Tibial nerve (tissue), 4 donors: ENCODE measurements at places on chromosomes 4 and X.

GRCh38 chrX:101260435-101260834 lies 30.7 kb downstream of the TAF7L start:
- no peak overlapping the region for H3K4me3 ChIP-seq
- DNase-seq, result no peak
- H3K27me3 ChIP-seq, result no peaks in the 10 kb centered on the region
- H3K27ac ChIP-seq, result no peak overlapping the region
- no peaks in the 10 kb centered on the region for H3K4me1 ChIP-seq

DNA sequence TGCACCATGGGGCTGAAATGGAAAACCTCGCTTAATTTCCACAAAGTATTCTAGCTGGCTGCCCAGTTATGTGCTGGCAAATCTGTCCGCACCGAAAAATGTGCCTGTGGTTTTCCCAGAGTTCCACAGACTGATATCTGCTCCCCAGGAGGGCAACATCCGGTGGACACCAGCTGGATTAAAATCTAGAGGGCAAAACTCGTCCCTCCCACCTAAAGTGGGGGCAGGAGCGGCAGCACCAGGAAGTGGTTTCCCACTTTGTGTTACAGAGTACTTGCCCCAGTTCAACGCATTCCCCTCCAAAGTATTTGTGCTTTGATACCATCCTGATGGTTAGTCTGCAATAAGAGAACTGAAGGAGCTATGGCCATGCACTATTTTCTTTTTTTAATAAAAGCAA lies 187.6 kb downstream of the TSPAN5 start:
- no peaks in the 10 kb centered on the region for H3K27me3 ChIP-seq
- H3K4me3 ChIP-seq, result no peak overlapping the region
- no peak overlapping the region for H3K27ac ChIP-seq
- H3K4me1 ChIP-seq, result peaks cover 12% of the 10 kb centered on the region
- DNase-seq, result no peak

DNA sequence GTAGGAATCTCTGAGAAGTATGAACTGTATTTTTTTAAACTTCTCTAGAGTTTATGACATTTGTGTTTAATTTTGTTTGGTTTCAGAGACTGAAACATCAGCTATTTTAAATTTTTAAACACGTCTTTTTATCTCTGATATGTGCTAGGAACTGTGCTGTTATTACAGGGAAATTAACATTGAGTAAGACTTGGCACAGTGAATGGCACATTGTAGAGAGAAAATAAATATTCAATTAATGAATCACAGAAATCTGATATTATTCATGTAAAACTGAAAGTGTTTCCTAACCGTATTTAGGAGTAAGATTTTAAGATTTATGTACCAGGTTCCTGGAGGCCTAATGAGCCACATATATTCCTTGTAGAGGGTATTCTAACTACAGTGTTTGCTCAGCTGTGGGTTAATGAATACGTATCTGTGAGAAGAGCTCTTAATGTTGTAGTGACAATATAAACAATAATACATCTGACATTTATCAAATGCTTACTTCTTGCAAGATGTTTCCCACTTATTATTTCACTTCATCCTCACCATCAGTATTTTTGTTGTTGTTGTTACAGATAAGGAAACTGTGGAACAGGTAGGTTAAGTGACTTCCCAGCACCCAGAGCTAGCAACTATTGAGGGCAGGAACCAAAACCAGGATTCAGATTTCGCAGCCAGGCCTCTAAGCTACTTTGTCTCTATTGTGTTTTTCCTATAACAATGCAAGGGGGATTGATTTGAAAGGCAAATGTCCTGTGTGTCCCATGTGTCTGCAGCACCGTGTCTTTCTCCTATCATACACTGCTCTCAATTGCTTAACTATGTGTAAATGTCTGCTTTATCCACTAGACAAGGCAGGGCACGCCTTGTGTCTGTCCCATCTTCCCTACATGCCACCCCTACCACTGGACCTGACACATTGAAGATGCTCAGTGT lies 121.1 kb upstream of the FAM9C start:
- H3K36me3 ChIP-seq, result no peaks in the 10 kb centered on the region
- H3K4me3 ChIP-seq, result no peak overlapping the region
- no peaks in the 10 kb centered on the region for H3K4me1 ChIP-seq
- H3K27ac ChIP-seq, result peak overlapping the region; percentile 59
- H3K27me3 ChIP-seq, result no peaks in the 10 kb centered on the region

DNA sequence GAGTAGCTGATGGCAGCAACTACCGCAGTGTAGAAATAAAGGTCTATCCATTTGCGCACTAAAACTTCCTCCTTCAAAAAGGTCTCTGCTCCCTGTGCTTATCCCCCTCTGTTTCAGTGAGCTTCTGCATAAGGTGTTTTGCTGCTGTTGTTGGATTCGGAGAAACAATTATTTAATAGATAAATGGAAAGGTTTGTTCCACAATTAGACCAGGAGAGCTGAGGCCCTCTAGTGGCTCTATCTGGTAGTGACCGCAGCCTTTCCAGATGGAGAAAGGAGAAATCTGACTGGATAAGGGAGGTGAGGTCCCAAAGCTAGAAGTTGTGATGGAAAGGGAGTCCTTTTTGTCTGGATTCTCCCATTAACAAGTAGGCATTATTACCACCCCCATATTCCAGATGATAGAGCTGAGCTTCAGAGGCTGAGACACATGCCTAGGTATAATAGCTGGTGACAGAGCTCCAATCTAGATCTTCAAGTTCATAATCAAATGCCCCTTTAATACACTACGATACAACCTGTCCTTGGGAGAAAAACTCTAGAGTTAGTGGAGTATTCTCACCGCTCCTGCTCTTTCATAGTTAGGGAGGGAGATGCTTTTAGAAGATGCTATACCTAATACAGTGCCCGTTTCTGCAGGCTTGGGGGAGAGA lies 5.1 kb upstream of the GABRQ start:
- DNase-seq, result peak; percentile 38
- H3K27me3 ChIP-seq, result peaks cover 6% of the 10 kb centered on the region
- no peak overlapping the region for H3K4me3 ChIP-seq
- H3K27ac ChIP-seq, result no peak overlapping the region
- no peaks in the 10 kb centered on the region for H3K36me3 ChIP-seq
- H3K4me1 ChIP-seq, result peaks cover 3% of the 10 kb centered on the region

DNA sequence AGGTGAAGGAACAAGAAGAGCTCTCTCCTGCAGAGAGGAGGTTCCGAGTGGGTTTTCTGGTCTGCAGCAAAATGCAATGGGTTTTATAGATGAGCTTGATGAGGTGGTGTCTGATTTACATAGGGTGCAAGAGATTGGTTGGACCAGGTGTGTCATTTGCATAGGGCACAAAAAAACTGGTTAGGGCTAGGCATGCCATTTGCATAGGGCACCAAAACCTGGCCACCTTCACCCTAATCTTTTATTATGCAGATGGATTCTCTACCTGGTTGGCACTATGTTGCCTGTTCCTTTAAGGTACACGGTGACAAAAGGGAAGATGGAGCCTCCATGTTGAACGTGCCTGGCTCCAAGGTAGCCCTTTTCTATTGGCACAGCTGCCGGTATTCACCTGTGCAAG lies 94.5 kb upstream of the PRKX start:
- H3K36me3 ChIP-seq, result no peaks in the 10 kb centered on the region
- H3K27ac ChIP-seq, result no peak overlapping the region
- no peak overlapping the region for H3K4me3 ChIP-seq
- H3K27me3 ChIP-seq, result peaks cover 39% of the 10 kb centered on the region

GRCh38 chr4:100989401-100989800 lies 357.9 kb downstream of the PPP3CA start:
- no peaks in the 10 kb centered on the region for H3K4me1 ChIP-seq
- no peak overlapping the region for H3K4me3 ChIP-seq
- H3K36me3 ChIP-seq, result no peaks in the 10 kb centered on the region
- no peak for DNase-seq
- H3K27me3 ChIP-seq, result no peaks in the 10 kb centered on the region
- H3K27ac ChIP-seq, result no peak overlapping the region

- H3K27me3 ChIP-seq, result no peaks in the 10 kb centered on the region
- DNase-seq, result no peak
- H3K4me3 ChIP-seq, result no peak overlapping the region
- no peaks in the 10 kb centered on the region for H3K4me1 ChIP-seq
Measured at GRCh38 chrX:38117485-38117884, 103.2 kb downstream of the SRPX start.

GRCh38 chr4:159117968-159118367 lies 15.1 kb downstream of the RAPGEF2 start:
- no peak overlapping the region for H3K27ac ChIP-seq
- no peak overlapping the region for H3K4me3 ChIP-seq

DNA sequence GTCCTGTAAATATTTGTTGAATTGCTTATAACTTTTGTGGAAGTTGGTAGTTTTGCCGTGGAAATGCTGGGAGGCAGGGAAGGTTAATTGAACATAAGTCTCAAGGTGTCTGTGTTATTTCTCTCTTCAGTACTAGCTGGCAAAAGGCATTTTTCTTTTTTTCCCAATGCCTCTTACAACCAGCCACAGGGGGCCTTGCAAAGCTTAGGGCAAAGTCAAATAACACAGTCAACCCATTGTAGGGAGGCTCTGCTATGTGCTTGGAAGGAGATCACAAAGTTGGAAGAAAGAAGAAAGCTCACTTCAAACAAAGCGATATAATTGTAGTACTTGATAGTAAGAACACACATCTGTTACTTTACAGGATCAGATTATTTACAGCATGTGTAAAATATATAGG lies 802.6 kb downstream of the PDHA2 start:
- H3K4me1 ChIP-seq, result no peaks in the 10 kb centered on the region
- H3K4me3 ChIP-seq, result no peak overlapping the region
- no peaks in the 10 kb centered on the region for H3K27me3 ChIP-seq
- DNase-seq, result no peak
- H3K27ac ChIP-seq, result no peak overlapping the region
- no peaks in the 10 kb centered on the region for H3K36me3 ChIP-seq

DNA sequence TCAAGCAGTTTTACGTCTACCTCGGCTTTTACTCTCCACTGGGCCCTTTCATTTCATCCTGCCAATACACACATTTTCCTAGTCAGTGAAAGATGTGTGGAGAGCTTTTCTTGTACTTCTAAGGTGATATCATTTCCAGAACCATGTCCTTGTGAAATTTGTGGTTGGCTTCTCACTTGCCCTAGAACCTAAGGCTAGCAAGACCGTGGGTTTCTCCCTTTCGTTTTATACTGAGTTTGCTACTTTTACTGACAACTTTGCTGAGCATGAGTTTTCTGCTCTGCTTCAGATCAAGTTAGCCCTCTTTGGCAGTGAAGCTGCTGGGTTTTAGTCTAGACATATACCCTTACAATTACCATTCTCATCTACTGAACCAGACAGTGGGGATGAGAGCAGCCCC lies 95.7 kb upstream of the FRMPD4 start:
- H3K4me3 ChIP-seq, result no peak overlapping the region
- no peaks in the 10 kb centered on the region for H3K36me3 ChIP-seq

DNA sequence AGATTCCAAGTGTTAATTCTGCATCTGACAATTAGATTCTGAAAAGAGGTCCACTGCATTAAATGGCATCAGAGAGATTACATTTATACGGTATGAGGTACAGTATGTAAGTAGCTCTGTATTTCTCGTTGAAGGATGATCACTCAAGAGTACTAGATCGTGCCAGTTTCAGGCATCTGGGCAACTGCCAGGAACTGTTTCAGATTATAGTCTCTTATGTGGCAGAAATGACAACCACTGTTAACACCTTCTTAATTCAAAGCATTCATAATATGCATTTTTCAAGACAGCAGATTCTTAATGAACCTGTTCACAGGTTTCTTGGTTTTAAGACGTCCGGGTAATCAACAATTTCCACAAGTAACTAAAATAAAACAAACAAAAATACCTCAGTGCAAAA lies 1.6 kb downstream of the ANKRD50 start:
- no peaks in the 10 kb centered on the region for H3K4me1 ChIP-seq
- H3K4me3 ChIP-seq, result peak overlapping the region; percentile 64
- peak overlapping the region; percentile 97 for H3K27ac ChIP-seq
- H3K27me3 ChIP-seq, result no peaks in the 10 kb centered on the region
- DNase-seq, result no peak
- no peaks in the 10 kb centered on the region for H3K36me3 ChIP-seq

GRCh38 chr4:151678048-151678872 lies 82.5 kb downstream of the GATB start:
- no peaks in the 10 kb centered on the region for H3K27me3 ChIP-seq
- H3K4me1 ChIP-seq, result no peaks in the 10 kb centered on the region
- H3K4me3 ChIP-seq, result no peak overlapping the region
- no peak overlapping the region for H3K27ac ChIP-seq

DNA sequence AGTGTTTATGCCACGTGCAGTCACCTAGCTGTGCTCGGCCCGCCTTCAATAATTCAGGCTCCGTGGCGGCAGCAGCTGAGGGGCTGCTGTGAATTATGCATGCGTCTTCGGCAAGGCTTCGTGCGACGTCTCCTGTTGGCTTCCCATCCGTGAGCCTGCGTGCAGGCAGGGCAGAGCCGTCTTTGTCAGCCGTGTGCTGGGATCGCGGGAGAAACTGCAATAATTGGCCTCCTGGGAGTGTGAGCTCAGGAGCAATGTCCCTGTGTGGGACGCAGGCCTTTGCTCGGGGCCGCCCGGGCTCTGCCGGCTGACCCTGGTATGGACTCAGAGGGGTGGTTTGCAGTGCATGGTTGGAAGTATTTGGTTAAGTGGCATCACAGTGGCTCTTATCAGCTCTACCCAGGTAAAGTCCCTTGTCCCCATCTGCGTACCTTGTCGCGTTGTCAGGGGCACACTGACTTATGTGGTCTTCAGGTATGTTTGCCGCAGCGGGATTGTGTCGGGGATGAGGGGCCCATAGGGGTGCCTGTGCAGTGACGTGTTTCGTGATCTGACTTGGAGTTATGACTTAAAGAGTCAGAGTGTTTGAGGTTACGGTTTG lies 34.5 kb upstream of the HGFAC start:
- H3K4me1 ChIP-seq, result peaks cover 26% of the 10 kb centered on the region
- DNase-seq, result no peak
- no peak overlapping the region for H3K27ac ChIP-seq
- no peak overlapping the region for H3K4me3 ChIP-seq
- no peaks in the 10 kb centered on the region for H3K27me3 ChIP-seq

- no peak for DNase-seq
- H3K27me3 ChIP-seq, result peaks cover 2% of the 10 kb centered on the region
- H3K27ac ChIP-seq, result peak overlapping the region; percentile 96
- H3K4me1 ChIP-seq, result peaks cover 30% of the 10 kb centered on the region
- H3K4me3 ChIP-seq, result peak overlapping the region; percentile 96
Measured at GRCh38 chrX:2500091-2500802, 529 bp downstream of the DHRSX start.

- no peaks in the 10 kb centered on the region for H3K36me3 ChIP-seq
- DNase-seq, result no peak
- H3K4me3 ChIP-seq, result no peak overlapping the region
- H3K27me3 ChIP-seq, result no peaks in the 10 kb centered on the region
- no peaks in the 10 kb centered on the region for H3K4me1 ChIP-seq
Measured at GRCh38 chrX:10042055-10042454, 74.9 kb downstream of the CLDN34 start.

GRCh38 chrX:40127052-40127451 lies 29.3 kb upstream of the BCOR start:
- H3K4me3 ChIP-seq, result no peak overlapping the region
- H3K36me3 ChIP-seq, result no peaks in the 10 kb centered on the region
- no peaks in the 10 kb centered on the region for H3K4me1 ChIP-seq
- no peak for DNase-seq
- H3K27me3 ChIP-seq, result no peaks in the 10 kb centered on the region

- H3K4me3 ChIP-seq, result no peak overlapping the region
- H3K4me1 ChIP-seq, result peaks cover 13% of the 10 kb centered on the region
- no peaks in the 10 kb centered on the region for H3K36me3 ChIP-seq
- H3K27ac ChIP-seq, result no peak overlapping the region
Measured at GRCh38 chr4:113756005-113756410, 5.5 kb downstream of the CAMK2D start.
